ENCODE measurements at places on chromosomes 7 and 10. TPM values are rescaled to one million over a fixed set of nuclear protein-coding genes. Genes with fewer than 3 reads are reported as not detected.

GRCh38 chr7:82528577-82529310 lies 85.2 kb upstream of the CACNA2D1 start:
- DNase-seq, result no peak

DNA sequence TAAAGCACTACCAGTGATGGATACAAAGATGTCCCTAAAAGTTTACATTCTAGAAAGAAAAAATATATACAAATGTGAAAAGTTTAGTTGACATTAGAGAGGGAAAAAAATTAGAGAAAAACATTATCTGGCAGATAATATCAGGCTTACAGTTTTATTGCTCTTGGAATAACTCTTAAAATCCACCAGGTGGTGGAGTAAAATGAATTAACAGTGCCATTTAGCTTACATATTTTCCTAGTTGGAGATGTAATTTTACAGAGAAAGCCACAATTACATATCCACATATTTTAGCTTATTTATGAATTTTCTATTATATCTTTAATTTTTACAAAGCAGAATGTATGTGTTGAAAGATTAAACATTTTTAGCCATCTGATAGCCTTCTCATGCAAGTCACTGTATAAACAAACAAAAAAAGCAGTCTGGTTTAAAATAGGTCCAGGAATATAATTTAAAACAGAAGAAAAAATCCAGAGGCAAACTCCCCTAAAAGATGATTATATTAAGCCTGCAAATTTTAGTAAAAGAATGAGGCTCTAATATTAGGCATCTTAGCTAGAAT lies 6.5 kb downstream of the CABCOCO1 start:
- no peak for DNase-seq

- DNase-seq, result no peak
Measured at GRCh38 chr7:28592861-28593260, 180.5 kb downstream of the CREB5 start.

DNA sequence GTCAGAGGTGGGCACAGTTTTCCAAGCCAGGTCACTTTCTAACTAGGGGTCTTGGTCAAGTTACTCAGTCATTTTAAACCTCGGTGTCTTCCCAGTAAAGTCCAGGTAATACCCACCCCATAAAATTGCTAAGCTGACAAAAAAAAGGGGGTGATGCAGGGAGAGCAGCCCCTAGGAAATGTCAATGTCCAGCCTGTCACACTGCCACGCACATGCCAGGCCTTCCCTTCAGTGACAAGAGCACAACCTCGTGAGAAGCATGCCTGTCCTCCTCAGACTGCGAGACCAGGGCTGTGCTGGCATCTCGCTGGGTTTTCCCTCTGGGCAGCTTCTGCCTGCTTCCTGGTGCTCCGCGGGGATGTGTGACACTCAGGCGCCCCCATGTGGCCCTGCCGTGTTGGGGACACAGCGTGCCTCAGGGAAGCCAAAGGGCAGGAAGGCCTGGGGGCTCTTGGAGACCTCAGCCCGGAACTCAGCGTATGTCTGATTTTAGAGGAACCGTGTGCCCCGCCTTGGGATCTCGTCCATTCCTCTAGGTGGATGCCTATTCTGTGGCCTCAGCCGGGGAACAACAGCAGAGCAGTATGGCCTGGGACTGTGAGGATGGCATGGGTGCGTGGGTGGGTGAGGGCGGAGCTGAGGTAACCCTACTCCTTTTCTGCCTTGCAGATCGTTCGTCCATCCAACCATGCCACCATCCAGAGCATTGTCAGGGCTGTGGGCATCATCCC lies 10.2 kb upstream of the GDF2 start:
- DNase-seq, result peak; percentile 83

- no peak for DNase-seq
Measured at GRCh38 chr7:30390736-30391636, 87.6 kb downstream of the NOD1 start.

DNA sequence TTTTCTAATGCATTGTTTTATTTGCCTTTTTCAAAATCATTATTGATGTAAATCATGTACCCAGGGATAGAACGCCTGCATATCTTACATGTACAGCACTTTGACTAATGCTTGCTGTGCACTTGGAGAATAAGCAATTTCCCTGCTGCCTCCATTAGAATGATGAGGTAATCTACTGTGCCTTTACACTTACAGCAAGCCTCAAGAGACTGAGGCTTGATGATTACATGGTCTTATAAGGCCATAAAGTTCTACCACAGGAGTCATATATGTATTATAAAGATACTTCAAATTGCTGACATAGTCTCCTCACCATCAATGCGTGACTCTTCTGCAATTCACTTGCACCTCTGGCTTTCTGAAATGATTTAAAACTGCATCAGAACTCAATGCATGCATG lies 328.6 kb upstream of the HGF start:
- no peak for DNase-seq

FRMPD2 gene
- not detected for polyA plus RNA-seq
